ENCODE measurements at places on chromosomes 5 and 9.
A peak's percentile ranks its signal among the peaks of the same experiment; 100 is the strongest.

GRCh38 chr5:93573354-93574351 lies 7.4 kb downstream of the NR2F1-AS1 start:
- DNase-seq: peak; percentile 13

- no peak for DNase-seq
Observed at GRCh38 chr5:132023258-132024116, 12.0 kb upstream of the ACSL6 start.

DNA sequence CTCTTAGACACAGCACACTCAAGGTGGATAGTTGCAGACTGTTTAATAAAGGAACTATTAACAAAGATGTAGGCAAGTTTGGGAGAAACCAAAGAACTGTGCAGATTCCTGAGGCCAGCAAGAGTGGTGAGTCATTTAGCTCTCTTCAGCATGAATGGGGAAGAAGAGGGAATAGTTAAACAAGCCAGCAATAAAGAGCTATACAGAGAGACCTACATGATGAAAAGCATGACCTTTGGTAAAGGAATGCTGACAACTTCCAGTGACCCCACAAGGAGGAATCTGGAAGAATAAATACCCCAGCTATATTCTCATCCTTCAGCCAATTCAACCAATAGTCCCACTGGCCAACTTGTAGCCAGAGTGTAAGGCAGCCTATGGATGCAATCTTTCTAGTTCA lies 706.0 kb upstream of the GRAMD2B start:
- DNase-seq: peak; percentile 38

- DNase-seq: no peak
Observed at GRCh38 chr5:14063138-14063537, 80.0 kb upstream of the TRIO start.

DNA sequence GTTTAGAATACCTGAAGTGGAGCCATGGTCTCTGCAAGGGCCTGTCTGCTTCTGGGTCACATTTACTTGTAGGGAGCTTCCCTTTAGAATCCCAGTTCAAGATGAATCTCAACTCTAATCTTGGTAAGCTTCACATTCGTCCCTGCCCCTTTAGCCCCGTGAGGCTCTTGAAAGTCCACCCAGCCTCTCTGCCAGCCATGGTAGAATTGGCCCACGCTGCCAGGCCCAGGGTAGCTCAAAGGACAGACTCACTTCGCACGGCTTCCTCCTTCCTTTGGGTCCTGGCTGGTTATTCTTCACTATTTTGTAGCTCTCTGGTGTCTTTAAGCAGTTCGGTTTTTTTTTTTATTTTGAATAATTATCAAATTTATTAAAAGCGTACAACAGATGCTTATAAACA lies 28.6 kb upstream of the NKX2-5 start:
- no peak for DNase-seq

GRCh38 chr5:82347201-82347865 lies 69.2 kb upstream of the RPS23 start:
- peak; percentile 64 for DNase-seq

- no peak for DNase-seq
Observed at GRCh38 chr9:87300915-87301314, 196.8 kb upstream of the DAPK1 start.

- no peak for DNase-seq
Observed at GRCh38 chr9:22423566-22423965, 23.1 kb upstream of the DMRTA1 start.

- no peak for DNase-seq
Observed at GRCh38 chr5:74040811-74041491, 415.0 kb downstream of the ARHGEF28 start.

DNA sequence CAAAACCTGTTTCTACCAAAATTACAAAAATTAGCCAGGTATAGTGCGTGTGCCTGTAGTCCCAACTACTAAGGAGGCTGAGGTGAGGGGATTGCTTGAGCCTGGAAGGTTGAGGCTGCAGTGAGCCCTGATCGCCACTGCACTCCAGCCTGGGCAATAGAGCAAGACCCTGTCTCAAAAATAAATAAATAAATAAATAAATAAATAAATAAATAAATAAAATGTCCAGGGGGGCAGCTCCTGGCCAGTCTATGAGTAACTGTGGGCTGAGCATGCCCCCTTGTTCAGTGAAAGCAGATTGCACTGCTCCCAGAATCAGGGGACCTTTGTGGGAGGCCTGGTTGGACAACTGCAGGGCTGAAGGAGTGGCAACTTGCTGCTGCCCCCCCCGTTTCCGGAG lies 62.7 kb downstream of the PDE6A start:
- DNase-seq: no peak

- DNase-seq: peak; percentile 38
Observed at GRCh38 chr9:22307013-22307711, 139.5 kb upstream of the DMRTA1 start.

- no peak for DNase-seq
Observed at GRCh38 chr9:126063326-126063725, 263.3 kb upstream of the MVB12B start.

- no peak for DNase-seq
Observed at GRCh38 chr5:122333564-122333963, 21.5 kb downstream of the SNCAIP start.

DNA sequence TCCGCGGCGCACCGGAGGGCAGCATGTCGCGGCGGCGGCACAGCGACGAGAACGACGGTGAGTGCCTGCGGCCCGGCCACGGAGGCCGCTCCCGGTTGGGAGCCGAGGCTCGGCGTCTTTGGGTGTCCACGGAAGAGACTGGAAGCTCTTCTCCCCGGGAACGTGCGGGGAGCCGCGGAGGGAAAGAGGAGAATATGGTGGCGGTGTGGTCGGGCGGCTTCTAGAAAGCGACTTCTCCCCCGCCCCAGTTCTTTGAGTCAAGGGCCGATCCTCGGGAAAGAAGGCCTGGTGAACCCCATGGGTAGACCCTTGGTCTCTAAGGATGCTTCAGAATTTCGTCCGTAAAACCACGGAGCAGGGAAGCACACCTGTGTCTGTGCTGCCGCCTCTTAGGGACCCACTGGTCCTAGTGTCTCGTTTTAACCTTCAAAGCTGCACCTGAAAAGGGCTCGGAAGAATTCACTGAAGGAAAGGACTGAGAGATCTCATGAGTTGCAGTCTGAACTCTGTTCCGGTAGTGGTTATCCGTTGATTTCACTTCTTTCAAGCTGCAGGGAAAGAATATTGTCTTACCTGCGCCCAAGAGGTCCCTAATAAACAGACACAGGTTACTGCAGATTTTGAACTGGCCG lies 354 bp downstream of the NCBP1 start:
- DNase-seq: no peak

- DNase-seq: peak; percentile 11
Observed at GRCh38 chr5:144566747-144567420, 396.2 kb downstream of the KCTD16 start.

DNA sequence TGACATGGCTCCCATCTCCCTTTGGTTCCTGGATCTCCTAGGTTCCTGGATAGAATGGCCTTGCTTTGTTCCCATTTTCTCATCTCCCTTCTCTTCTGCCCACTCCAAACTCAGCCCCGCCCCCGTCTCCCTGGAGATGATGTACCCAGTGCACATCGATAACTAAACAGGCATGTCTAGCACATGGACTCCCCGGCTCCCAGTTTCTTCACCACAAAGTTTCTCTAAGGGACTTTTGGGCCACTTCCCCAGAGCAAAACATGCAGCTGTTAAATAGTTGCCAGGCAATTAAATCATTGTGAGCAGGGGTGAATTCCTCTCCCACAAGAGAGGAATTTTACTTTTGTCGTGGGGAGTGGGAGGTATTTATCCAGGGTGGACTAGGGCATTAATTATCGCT lies 259.0 kb downstream of the GADD45G start:
- DNase-seq: no peak

GRCh38 chr5:179246227-179246626 lies 99.0 kb downstream of the ADAMTS2 start:
- DNase-seq: no peak

GRCh38 chr5:145829708-145830361 lies 5.3 kb downstream of the PRELID2 start:
- DNase-seq: no peak

DNA sequence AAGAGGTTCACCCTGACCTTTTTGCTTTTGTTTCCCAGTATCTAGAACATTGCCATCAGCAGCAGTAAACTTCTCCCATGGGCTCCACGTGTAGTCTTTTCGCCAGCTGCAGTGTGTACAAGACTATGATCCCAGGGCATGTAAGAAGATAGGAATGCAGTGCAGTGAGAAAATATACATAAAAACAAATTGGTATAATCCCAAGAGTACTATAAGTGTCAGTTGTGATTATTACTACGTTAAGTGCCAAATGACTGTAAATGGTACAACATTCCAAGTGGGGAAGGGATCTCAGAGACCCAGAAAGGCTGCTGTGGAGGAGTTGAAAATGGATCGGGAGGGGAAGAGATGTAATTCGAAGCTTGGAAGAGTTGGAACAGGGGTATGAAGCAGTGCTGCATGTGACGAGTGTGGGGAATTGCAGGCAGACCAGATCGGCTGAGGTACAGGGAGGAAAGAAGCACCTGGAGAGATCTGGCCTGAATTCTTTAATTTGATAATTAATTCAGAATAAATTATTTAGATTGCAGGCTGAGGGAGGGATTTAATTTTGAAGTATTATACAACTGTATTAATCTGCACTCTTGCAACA lies 95.1 kb downstream of the FBXL7 start:
- DNase-seq: no peak

Measured in AG08396 (cell line).